Hematopoietic multipotent progenitor cell treated with erythropoietin and hydrocortisone succinate and interleukin-3 and kit ligand, for 17 days (in vitro differentiated cells): ENCODE measurements at places on chromosomes 16 and 17.

GRCh38 chr17:5424909-5425308, 4.9 kb downstream of the RPAIN start:
- DNase-seq = no peak

DNA sequence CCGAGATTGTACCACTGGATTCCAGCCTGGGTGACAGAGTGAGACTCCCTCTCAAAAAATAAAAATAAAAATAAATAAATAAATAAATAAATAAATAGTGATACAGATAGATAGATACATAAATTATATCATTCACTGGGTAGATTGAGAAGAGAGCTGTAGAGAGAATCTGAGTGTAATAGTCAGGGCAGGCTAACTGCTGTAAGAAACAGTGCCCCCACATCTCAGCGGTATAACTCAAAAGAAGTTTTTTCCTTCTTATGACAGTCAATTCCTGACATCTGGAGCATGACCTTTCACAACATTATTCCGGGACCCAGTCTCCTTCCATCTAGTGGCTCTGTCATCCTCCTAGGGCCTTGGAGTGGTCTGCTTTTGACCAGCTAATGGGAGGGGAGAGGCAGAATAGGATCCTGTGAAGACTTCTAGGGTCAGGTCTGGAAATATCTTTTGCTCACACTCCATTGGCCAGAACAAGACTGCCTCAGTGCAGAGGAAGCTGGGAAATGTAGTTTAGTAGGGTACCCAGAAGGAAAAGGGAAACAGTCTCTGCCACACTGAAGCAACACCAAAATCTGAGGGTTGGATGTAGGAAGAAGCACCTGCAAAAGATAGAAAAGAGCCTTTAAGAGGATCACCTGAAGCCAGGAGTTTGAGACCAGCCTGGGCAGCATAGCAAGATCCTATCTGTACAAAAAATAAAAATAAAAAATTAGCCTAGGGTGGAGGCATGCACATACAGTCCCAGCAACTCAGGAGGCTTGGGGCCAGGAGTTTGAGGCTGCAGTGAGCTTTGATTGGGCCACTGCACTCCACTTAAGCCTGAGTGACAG, 3.0 kb upstream of the QPRT start:
- DNase-seq = no peak

- no peak for DNase-seq
Measured at GRCh38 chr17:70709596-70709995, 540.3 kb downstream of the KCNJ2 start.

DNA sequence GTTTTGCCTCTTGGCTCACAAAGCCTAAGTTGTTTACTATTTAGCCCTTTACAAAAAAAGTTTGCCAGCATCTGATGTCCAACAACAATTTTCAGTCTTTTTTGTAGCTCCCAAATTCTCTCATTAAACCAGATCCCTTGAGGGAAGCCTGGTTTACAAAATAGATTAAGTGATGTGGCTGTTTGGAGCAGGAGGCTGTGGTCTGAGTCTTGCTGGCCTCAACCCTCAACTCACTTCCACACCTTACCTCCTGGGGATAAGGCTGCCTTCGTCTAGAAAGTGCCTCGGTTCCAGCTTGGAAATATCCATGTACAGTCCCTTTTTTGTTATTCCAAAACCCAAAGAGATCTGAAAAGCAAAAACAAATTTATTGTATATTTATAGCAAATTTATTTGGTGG, 138.4 kb downstream of the WWOX start:
- no peak for DNase-seq

DNA sequence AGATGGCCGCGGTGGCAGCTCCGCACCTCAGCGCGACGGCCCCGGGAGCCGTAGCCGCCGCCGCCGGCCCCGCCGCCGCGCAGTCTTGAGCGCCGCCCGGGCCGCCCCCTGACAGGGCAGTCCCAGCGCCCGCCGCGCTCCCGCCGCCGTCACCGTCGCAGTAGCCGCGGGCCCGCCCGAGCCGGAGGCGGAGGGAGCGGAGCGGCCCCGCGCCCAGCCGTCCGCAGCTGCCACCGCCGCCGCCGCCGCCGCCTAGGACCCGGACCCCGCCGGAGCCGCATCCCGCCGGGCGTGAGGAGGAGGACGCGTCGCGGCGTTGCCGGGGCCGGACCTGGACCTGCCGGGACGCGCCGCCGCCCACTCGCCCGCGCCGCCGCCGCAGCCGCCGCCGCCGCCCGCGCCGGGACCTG, 218 bp downstream of the TNRC6C start:
- no peak for DNase-seq

DNA sequence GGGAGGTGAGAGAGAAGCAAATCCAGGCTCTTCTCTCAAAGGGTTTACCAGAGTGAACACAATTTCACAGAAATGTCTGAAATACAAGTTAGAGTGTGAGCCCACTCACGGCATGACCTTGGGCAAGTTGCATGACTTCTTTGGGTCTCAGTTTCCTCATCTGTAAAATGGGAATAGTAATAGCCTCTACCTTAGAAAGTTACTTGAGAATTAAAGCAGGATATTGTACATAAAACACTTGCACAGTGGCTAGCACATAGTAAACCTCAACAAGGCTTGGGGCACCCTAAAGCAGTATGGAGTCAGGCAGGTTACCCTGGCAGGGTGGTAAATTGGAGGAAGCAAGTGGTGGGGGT, 13.2 kb upstream of the RNF222 start:
- no peak for DNase-seq

DNA sequence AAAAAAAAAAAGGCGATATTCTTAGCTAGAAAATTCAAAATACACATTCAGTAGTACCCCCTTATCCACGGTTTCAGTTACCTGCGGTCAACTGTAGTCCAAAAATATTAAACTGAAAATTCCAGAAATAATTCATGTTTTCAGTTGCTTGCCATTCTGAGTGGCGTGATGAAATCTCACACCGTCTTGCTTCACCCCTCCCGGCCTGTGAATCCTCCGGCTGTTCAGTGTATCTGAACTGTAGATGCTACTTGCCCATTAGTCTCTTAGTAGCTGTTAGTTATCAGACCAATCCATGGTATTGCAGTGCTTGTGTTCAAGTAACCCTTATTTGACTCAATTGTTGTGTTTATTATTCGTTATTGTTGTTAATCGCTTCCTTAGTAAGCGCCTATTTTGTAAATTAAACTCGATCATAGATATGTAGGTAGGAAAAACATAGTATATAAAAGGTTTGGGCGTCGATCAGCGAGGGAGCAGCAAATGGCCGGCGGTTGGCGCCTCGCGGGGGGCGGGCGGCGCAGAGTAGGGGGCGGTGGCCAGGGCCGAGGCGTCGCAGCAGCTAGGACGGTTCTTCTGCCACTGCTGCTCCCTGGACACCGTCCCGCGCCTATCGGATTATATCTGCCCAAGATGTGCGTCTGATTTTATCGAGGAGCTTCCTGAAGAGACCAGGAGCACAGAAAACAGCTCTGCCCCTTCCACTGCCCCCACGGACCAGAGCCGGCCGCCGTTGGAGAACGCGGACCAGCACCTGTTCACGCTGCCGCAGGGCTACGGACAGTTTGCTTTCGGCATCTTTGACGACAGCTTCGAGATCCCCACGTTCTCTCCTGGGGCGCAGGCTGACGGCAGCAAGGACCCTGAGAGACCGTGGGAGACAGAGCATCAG, 39.8 kb upstream of the AKAP1 start:
- DNase-seq = no peak

GRCh38 chr17:54494721-54495715, 405.6 kb upstream of the TOM1L1 start:
- DNase-seq = no peak

GRCh38 chr17:49036270-49036626, 39.1 kb downstream of the IGF2BP1 start:
- no peak for DNase-seq

GRCh38 chr17:39090908-39091665, 60.4 kb downstream of the PLXDC1 start:
- DNase-seq = no peak

DNA sequence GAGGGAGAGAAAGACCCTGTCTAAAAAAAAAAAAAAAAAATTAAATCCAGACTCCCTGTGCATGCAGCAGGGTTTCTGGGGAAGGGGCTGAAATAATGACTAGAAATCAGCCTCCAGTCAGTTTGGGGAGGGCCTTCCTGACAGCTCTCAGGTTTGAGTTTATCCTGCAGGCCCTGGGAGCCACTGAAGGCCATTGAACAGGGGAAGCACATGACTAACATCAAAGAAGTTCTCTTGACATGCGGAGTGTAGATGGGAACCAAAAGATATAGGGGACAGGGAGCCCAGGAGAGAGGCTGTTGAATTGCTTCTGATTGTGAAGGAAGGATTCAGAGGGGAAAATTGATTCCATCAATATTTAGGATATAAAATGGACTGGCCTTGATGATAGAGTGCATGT, 2.8 kb upstream of the RABEP2 start:
- DNase-seq = no peak

- no peak for DNase-seq
Measured at GRCh38 chr17:12813664-12814063, 24.4 kb downstream of the ARHGAP44 start.

- no peak for DNase-seq
Measured at GRCh38 chr16:11437069-11437468, 91.8 kb downstream of the RMI2 start.

DNA sequence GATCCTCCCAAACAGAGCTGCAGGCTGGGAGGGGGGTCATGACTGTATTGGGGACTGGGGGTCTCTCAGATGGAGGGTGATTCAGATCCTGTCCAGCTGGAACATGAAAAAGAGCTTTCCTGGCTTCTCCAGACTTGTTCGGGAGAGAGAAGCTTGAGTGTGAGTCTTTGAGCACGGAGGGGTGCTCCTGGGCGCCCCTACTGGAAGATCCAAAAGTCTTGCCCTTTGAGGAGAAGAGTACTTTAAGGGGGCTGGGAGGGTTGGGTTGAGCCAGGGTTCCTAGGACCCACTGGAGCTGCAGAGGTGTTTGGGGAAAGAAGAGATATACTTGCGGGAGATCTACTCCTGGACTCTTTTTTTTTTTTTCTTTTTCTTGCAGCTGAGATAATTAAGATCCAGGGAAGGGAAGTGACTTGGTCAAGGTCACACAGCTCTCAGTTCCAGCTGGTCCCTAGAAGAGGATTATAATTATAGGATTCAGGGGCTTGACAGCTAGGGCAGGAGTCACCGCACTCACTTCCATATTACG, 8.4 kb downstream of the RARA start:
- DNase-seq = peak; percentile 74

- DNase-seq = no peak
Measured at GRCh38 chr17:67364847-67365737, 1.3 kb downstream of the PSMD12 start.

- no peak for DNase-seq
Measured at GRCh38 chr17:3400055-3400454, 1.8 kb upstream of the OR1E1 start.

GRCh38 chr17:21252289-21252795, 868 bp downstream of the NATD1 start:
- DNase-seq = peak; percentile 53

- no peak for DNase-seq
Measured at GRCh38 chr16:81687131-81687456, 92.0 kb upstream of the PLCG2 start.

DNA sequence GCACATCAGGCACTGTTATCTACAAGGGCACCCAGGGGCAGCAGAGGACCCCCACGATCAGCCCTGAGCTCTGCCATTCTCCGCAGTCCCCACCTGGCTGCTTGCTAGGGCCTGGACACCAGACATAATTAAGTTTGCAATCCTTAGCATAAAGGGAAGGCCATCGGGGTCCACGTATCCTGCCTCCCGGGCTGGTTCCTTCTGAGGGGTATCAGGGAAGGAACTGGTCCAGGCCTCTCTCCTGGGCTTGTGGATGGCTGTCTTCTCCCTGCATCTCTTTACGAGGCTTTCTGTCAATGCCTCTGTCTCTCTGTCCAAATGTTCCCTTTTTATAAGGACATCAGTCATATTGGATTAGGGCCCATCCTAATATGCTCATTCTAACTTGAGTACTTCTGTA, 77.8 kb downstream of the CYLD start:
- DNase-seq = no peak

- no peak for DNase-seq
Measured at GRCh38 chr17:41263212-41263611, 2.0 kb upstream of the KRTAP9-6 start.

- no peak for DNase-seq
Measured at GRCh38 chr16:72728516-72728915, 319.4 kb downstream of the ZFHX3 start.
